ENCODE measurements at places on chromosomes 7 and 10.
A peak's percentile ranks its signal among the peaks of the same experiment; 100 is the strongest.

DNA sequence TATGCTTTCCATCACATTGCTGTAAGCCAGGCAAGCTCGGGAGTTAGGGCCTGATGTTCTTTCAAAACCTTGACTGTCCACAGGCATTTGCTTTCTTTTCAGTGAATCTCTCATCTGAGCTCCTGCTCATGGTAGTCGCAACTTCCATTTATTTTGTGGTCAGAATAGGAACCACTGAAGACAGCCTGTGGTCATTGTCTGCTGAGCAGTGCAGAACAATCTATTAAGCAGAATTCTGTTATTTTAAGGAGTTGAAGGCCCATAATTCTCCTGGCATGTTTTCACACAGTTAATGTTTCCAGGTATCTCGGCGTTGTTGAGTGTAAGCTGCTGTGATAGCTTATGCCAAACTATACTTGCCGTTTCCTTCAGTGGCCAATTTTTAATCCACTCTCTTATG, 491.1 kb upstream of the AKR1E2 start:
- no peak for DNase-seq

GRCh38 chr10:71202314-71202713, 10.1 kb upstream of the UNC5B start:
- DNase-seq: no peak

DNA sequence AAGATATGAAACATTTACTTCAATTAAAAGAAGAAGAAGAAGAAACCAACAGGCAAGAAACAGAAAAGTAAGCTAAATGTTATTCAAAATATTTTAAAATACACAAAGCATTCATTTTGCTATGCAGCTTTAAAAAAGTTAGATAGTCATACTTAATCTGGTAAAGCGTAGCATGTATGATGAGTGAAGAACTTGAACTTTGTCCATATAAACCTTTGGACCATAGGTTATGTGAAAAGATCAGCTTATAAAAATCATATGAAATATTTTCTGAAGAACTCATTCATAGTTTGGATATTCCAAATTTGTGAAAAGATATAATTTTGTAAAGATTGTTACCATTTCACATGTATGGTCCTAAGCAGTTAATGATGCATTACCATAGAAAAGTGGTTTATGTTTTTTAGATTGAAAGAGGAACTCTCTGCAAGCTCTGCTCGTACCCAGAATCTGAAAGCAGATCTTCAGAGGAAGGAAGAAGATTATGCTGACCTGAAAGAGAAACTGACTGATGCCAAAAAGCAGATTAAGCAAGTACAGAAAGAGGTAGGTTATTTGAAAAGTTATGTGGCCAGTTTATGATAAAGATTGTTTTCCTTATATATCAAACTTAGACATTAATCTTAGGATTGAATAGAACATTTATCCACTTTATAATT, 37.3 kb downstream of the KIF20B start:
- no peak for DNase-seq

DNA sequence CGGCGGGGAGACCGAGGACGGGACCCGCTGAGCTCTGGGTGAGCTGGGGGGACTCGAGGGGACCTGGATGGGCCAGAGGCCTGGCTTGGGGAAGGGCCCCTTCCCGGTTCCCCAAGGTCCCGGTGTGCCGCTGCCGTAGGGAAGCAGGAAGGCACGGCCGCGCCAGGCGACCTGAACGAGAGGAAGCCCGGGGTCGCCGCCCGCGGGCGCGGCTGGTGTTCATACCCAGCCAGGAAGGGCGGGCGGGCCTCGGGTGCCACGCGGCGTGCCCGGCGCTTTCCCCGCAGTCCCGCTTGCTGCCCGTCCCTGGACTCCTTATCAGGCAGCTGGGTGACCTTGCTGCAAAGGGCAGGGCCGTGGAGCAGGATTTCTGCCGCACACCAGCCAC, 38.0 kb downstream of the ZNF777 start:
- no peak for DNase-seq

GRCh38 chr7:27303026-27303425, 60.4 kb downstream of the EVX1 start:
- peak; percentile 33 for DNase-seq

GRCh38 chr10:112532189-112532588, 85.2 kb downstream of the VTI1A start:
- DNase-seq: no peak

DNA sequence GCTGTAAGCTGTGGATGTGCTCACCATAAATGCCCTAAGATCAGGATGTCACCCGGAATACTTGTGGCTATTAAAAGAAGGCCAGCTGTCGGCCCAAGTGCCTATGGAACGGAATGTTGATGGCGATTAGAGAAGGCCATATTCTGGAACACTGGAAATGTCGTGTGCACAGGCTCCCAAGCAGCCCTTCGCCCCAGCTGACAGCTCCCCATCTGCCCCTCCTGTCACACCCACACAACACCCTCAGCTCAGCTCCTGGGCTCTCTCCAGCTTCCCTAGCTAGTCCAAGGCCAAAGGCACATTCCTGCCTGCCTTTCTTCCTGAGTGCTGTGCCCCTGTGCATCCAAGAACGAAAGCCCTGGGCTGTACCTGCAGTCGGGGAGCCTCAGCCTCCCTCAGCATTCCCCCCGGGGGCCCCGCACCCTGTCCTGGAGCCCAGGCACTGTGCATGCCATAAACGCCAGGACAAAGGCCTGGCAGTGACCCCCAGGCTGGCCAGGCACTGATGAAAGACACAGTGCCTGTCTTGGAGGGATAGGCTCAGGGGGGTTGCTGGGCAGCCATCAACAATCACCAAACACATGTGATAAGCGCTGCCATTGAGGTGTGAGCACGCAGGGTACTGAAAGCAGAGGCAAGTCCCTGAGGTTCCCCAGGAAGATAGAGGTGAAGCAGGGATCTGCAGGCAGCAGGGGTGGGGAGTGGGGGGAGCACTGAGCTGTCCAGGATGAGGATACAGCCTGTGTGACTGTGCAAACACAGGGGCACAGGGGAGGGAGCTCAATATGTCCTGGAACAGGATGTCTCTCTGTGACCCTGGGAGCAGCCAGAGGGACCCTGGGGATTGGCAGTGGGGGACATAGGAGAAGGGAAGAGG, 3.7 kb upstream of the LDB3 start:
- no peak for DNase-seq

DNA sequence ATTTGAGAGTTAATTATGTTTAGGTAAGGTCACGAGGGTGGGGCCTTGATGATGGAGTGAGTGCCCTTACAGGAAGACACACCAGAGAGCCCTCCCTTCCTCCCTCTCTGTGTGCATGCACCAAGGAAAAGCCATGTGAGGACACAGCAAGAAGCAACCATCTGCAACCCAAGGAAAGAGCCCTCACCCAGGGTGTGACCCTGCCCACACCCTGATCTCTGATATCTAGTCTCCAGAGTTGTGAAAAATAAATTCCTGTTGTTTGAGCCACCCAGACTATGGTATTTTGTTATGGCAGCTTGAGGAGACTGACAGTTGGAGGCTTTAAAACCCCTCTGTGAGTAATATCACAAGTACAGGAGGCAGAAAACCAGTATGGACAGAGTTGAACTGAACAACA, 15.0 kb upstream of the MCM10 start:
- DNase-seq: no peak

- DNase-seq: no peak
Observed at GRCh38 chr10:43115881-43116595, 22.2 kb upstream of the CSGALNACT2 start.

DNA sequence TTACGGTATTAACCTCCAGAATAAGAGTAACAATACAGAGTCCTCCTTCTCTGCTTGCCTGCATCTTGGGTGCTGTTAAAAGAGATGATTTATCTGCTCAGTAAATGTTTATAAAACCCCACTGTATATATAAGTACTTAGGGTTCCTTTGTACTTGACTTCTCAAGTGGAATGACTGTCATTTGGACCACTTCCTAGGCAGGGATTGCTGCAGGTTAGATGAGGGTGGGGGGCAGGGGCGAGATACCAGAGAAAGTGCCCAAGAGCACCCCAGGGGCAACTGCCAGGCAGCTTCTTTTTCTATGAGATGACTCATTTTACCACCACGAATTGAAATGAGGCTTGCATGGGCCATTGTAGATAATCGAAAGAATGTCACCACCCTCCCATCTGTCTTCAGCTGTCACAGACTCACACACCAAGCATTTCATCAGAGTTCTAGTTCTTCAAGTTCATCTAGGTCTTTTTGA, 421.9 kb upstream of the GALNT17 start:
- DNase-seq: peak; percentile 72

GRCh38 chr10:29723726-29724125, 89.0 kb upstream of the SVIL start:
- no peak for DNase-seq

DNA sequence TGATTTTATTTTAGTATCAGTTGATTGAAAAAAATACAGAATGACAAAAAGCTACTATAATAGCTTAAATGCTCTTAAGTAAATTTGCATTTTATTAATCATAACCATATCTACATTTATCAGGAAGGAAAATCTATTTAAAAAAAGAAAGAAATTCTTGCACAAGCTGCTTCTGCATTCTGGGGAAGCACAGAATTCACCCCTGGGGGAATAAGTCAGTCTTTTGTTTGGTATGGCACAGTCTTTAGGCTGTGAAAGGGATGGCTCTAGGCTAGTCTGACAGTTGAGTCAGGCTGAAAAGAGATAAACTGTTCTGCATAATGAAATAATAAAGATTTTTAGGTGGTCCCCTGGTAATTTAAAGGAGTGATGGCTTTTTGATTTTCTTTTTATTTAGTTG, 37.9 kb downstream of the HTR7 start:
- no peak for DNase-seq

- DNase-seq: no peak
Observed at GRCh38 chr7:122303531-122304318, 825 bp downstream of the FEZF1 start.

DNA sequence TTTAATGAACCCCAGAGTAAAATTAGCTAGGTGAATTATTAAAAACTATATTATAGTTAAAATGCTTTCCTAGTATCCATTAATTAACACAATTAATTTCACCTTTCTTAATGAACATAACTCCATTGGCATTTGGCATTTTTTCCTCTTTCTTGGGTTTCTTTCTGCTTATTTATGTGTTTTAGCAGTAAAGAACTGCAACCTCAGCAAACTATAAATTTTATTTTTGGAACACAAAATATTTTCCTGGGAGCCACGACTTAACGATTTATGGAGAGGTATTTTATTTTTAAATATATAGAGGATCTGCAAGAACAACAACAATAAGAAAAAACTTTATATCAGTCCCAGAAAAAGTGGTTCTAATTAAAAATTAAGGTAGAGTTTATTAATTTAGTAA, 447.4 kb upstream of the ETV1 start:
- no peak for DNase-seq

GRCh38 chr10:16606923-16607322, 85.2 kb upstream of the C1QL3 start:
- no peak for DNase-seq

DNA sequence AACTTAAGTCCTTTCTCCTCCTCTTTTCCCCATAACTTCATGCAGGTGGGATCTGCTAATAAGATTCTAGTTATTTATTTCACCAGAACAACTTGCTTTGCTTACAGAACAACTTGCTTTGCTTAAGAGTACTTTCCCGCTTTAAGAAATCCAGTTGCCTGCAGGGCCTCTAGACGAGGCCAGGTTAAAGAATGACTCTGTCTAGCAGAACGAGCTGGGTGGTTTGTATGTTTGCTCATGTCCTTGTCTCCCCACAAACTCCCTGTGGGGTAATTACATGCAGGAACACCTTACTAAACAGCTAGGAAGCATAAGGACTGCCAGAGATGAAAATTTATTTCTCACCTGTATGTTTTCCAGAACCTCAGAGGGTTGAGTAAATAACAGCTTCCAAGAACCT, 8.8 kb upstream of the FZD8 start:
- DNase-seq: no peak

GRCh38 chr10:76047521-76047920, 616.1 kb downstream of the LRMDA start:
- DNase-seq: no peak

- no peak for DNase-seq
Observed at GRCh38 chr7:100641463-100641859, at the start of gene TFR2. Gene TFR2 (minus strand): TSS chr7:100641552. CDS start chr7:100641509, 43 bp downstream.

DNA sequence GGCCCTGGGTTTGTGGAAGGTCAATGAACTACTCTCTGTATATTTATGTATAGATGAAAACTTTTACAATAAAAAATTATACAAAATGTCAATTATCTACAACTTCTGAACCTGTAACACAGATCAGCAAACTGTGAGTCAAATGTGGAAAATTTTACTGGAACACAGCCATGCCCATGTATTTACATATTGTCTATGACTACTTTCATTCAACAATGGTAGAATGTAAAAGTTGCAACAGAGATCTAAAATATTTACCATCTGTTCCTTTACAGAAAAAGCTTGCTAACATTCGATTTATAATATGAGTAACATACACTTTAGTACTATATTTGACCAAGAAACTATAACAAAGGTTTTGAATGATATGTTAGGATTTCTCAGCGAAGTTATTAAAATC, 481.6 kb downstream of the PARD3 start:
- DNase-seq: no peak

DNA sequence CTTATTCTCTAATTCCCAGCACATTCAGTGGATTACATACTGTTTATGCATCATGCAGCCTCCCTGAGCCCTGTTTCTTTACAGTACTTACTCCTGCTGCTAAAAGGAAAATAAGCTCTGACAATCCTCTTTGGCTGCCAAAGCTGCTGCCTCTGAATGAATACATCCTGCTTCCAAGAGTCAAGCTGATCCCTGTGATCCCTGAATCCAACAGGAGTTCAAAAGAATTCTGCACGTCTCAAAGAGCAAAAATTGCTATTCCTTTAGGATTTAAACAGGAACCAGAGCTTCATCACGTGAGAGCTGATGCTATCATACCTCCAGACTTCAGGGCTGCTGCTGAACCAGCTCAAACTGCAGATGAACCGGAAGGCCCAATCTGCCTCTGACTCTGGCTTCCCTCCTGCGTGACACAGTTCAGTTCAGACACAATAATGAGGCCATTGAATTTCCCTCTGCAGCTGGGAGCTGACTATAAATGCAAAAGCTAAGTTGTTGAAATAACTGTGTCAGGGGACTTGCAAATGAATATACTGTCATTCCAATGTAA, 851.0 kb upstream of the PHF14 start:
- peak; percentile 20 for DNase-seq

- DNase-seq: no peak
Observed at GRCh38 chr7:117015258-117016184, 62.2 kb downstream of the ST7 start.

GRCh38 chr10:51348622-51349021, 274.3 kb downstream of the PRKG1 start:
- DNase-seq: no peak

DNA sequence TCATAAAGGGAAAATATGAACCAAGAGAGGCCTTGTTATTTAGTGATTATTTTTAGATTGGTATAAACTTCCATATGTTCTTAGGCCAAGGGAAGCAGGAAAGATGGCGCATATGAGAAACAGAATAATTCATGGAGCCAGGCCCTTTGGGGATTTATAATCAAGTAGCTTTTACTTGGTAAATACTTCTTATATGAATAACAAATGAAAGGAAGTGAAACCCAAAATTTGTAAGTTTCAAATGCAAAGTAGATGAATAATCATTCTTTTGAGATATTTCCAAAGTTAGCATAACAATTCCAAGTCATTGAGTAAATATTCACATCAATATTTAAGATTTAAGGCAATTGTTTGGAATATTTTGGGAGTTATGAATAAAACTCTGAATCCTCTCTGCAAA, 13.9 kb upstream of the OPTN start:
- DNase-seq: no peak

- DNase-seq: no peak
Observed at GRCh38 chr10:30705101-30705624, 75.6 kb upstream of the LYZL2 start.

- no peak for DNase-seq
Observed at GRCh38 chr7:105640956-105641810, 59.9 kb upstream of the EFCAB10 start.

Data from urinary bladder (tissue), 4 donors.